M059J (cell line): ENCODE measurements at places on chromosomes 4 and X. TPM values are rescaled to one million over a fixed set of nuclear protein-coding genes. Genes with fewer than 3 reads are reported as not detected.

Gene HSD17B10
- 118 and 120 TPM in 2 replicates for total RNA-seq

Gene CT47A7
- total RNA-seq: not detected in 2 replicates

Gene INTU
- 1.4 and 3.1 TPM in 2 replicates for total RNA-seq

Gene CENPI
- total RNA-seq: 43.8 and 69.2 TPM in 2 replicates

Gene PNMA3
- not detected in 2 replicates for total RNA-seq

Gene BANK1
- total RNA-seq: 0.52 and 0.91 TPM in 2 replicates
